Dermis blood vessel endothelial cell (primary cell): ENCODE measurements at places on chromosomes 1 and 21. TPM values are rescaled to one million over a fixed set of nuclear protein-coding genes. Genes with fewer than 3 reads are reported as not detected.

- DNase-seq = no peak
These were observed 69.2 kb upstream of the ERG start for GRCh38 chr21:38567335-38567969.

DNA sequence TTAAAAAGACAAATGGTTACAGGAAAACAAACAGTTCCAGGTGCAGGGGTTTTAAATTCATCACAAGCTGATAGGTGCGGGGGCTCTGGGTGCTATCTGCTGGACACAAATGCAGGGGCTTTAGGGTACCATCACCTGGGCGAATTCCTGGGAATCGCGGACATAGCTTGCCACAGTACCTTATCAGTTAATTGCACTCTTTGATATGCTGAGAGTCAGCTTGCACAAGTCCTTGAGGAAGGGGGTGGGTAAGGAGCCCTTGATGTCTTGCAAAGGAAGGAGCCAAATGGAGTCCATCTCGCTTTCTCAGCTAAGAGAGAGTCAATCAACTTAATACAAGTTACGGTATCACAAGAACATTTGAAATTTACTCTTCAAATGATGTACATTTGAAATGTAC, 25.4 kb upstream of the TMEM54 start:
- DNase-seq = no peak

NPL gene
- 1.9 and 2.4 TPM in 2 replicates for total RNA-seq

ZNF670 gene
- 7.0 and 10.4 TPM in 2 replicates for total RNA-seq

GRCh38 chr1:151991663-151992302, 1.9 kb downstream of the S100A10 start:
- DNase-seq = peak; percentile 36

ATP6V1G3 gene
- total RNA-seq = 0.47 and 1.2 TPM in 2 replicates

YY1AP1 gene
- 44.9 and 66.9 TPM in 2 replicates for total RNA-seq

- peak; percentile 54 for DNase-seq
These were observed 345.5 kb downstream of the SMYD3 start for GRCh38 chr1:246161626-246162025.

DNA sequence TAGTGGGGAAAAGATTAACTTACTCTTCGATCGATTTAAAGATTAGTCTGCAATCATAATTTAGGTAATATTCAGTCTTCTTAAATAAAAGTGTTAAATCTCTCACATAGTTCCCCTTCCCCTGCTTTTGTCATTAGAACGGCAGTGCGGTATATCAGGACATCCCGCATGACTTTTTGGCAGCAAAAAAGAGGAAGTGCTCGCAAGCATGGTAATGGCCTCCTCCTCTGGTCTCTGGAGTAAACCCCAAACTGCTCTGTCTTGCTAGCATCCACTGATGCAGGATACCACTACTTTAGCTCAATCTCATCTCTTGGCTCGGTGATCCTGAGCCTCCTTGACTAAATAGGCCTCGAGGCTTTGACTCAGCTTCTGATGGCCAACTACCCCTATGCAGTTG, 78.7 kb upstream of the VAV3 start:
- no peak for DNase-seq

- DNase-seq = peak; percentile 66
These were observed 187.0 kb downstream of the TPR start for GRCh38 chr1:186188004-186188539.

LRRC8C gene
- 30.0 and 40.4 TPM in 2 replicates for total RNA-seq

DNA sequence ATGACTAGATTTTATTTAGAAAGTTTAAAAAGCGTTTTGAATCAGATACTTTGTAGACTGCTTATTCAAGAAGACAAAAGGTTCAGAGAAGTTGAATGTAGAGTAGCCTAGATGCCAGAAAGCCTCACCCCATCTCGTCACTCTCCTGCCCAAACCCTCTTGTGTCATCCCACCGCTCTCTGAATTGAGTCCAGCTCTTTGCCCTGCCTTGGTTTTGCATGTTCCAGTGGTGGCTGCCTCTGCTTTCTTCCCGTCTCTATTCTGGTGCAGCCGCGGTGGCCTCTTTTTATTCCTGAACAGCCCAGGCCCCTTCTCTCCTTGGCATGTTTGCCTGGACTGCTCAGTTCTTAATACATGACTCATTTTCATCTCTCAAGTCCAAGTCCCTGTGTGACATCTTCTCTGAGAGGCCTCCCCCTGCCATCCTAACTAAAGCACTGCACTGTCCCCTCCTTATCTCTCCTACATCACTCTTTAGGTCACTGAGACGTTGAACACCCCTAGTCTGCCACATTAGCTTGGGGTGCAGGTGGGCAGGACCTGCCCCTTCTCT, 22.9 kb downstream of the PRDM2 start:
- no peak for DNase-seq

DNA sequence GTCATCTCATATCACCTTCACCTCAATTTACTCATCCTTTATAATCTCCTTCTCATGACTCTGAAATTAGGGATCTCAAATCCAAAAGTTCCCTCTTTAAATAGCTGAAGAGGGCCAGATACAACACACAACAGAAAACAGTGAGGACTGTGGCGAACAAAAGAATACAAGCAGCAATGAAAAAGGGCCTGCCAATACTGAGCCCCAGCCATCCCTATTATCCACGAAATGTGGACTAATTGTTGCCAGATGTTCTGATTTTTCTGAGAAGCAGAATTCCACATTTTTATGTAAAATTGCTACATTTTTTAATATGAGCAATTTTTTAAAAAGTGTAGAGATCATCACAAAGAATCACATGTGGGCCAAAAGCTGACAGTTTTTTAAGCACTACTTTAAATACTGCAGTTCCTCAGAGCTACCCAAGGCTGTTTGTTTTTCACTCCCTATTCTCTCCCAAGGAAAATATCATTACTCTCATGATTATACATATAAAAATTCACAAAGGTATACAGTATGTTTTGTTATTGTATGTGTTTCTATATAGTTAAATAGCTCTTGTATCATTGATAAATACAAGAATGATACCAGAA, 90.0 kb downstream of the ASH1L start:
- DNase-seq = no peak

COL11A1 gene
- total RNA-seq = under 0.01 and 0.05 TPM in 2 replicates

DNA sequence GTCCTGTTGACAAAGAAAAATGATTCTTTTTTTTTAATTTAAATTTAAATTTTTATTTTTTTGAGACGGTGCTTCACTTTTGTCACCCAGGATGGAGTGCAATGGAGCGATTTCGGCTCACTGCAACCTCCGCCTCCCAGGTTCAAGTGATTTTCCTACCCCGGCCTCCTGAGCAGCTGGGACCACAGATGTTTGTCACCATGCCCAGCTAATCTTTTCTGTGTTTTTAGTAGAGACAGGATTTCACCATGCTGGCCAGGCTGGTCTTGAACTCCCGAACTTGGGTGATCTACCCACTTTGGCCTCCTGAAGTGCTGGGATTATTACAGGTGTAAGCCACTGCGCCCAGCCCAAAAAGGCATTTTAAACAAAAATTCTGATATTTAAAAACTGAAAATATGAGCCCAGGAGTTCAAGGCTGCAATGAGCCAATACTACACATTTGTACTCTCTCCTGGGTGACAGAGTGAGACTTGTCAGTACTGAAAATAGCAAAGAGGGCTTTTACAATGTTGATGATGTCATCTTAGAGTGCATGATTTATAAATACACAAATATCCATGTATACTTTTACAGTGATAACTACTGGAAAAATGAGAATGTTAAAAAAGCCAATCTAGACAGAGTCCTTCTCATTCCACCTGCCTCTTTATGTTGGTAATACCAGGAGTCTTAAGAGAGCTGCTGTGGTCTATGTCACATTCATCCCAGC, 56.0 kb upstream of the STUM start:
- DNase-seq = no peak

DNA sequence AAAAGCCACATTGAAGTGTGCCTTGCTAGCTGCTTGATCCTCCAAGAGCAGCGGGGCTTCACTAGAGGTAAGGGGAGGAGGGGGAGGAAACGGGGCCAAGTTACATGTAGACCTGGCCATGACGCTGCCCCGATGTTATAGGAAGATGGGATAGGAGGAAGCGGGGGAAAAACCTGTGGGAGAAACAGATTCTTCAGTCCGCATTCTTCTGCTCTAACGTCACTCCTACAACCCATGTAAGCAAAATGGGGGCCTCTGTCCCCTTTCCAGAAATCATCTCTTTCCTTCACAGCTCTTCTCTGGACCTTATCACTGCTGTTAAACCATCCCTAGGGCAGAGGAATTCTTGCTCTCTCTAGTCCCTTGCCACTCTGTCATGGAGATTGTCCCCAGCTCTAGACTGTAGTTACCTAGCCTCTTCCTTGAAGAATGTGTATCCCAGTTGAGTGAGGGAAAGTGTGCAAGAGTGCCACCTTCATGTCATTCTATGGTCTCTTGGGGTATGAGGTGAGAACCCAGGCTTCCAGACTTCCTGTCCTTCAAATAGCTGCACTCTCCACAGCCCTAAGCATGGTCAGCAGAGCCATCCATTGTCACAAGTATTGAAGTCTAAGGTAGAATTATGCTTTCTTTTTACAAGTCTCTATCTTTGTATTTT, 11.4 kb downstream of the PLEKHO1 start:
- no peak for DNase-seq

GRCh38 chr1:200665861-200666260, 3.8 kb downstream of the DDX59 start:
- DNase-seq = peak; percentile 72

GRCh38 chr1:27049100-27049499, 36.5 kb upstream of the TENT5B start:
- no peak for DNase-seq

DNA sequence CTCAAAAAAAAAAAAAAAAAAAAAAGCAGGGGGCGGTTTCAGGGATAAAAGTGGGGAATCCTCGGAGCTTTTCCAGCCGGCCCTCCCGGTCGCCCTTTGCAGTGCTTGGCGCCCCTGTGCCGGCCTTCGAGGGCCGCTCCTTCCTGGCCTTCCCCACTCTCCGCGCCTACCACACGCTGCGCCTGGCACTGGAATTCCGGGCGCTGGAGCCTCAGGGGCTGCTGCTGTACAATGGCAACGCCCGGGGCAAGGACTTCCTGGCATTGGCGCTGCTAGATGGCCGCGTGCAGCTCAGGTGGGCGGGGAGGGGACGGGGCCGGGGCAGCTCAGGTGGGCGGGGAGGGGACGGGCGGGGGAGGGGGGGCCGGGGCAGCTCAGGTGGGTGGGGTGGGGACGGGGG, 25.3 kb downstream of the RNF223 start:
- DNase-seq = no peak

KIAA1614 gene
- total RNA-seq = 5.9 and 6.1 TPM in 2 replicates

- no peak for DNase-seq
These were observed 433.0 kb downstream of the PTPRU start for GRCh38 chr1:29669158-29669871.

AXDND1 gene
- total RNA-seq = 0.34 TPM in 1 of 2 replicates, not detected in the other

HIPK1 gene
- total RNA-seq = 36.8 and 50.4 TPM in 2 replicates

GRCh38 chr21:44736291-44737004, 25.1 kb upstream of the TSPEAR start:
- DNase-seq = peak; percentile 43

DNA sequence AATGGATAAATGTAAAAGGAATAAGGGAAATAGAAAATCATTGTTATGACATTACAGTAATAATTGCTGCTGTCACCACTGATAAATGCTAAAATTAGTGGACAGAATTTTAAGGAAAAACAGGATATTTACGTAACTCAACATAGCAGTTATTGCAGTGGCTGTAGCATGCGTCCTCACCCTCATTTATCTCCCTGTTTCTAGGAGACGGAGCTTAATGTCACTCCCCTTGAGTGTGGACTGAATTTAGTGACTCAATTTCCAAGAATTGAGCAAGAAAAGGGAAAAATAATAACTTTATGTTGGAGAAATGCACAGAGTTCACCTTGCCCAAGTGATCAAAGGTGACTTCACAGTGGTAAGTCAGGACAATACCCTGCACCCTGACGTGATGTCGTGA, 33.3 kb upstream of the COL18A1 start:
- DNase-seq = no peak

FAM163A gene
- total RNA-seq = under 0.01 and 0.05 TPM in 2 replicates

- no peak for DNase-seq
These were observed 396.6 kb downstream of the NPHP4 start for GRCh38 chr1:5595531-5596170.

MRAP gene
- total RNA-seq = not detected in 2 replicates

- DNase-seq = no peak
These were observed 132.2 kb downstream of the GLUL start for GRCh38 chr1:182259229-182259872.

PUSL1 gene
- 11.1 and 13.7 TPM in 2 replicates for total RNA-seq
